ENCODE measurements at places on chromosomes 7 and 10.

DNA sequence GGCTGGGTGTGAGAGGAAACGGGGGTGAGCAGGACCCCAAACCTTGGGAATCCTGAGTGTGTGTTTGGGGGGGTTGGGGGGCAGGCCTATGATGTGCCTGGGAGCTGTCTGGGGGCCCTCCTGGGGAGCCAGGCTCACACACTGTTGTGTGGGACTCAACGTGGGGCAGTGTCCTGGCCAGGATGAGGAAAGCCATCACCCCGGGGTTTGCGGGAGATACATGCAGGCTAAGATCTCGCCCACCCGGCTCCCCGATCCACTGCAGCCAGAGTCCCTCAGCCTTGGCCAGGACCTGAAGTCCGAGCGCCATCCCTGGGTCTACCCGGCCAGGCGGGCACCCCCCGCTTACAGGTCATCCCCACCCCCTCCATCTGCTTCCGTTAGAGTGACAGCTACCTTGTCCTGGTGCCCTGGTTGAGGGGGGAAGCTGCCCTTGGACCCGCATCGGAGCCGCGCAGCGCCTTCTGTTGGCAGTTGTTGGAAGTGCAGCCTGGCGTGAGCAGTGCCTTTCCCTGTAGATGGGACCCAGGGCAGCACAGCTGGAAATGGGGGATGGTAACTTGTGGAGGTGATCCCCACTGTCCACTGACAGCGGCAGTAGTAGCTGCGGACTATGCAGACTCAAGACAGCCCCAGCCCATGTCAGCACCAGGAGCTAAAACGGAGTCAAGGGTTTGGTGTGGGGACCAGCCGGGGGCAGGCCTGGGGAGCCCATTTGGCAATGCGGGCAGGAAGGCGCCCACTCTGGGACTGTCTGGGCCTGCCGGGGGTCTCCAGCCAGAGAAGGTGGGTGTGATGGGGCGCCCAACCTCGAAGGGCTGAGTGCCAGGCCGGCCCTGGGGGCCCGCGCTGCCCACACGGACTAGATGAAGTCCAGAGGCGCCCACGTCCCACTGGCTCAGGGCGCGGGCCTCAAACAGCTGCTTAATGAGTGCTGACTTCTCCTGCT is 885.6 kb upstream of the ZNF722 start:
- no peak for DNase-seq

- DNase-seq: no peak
These were observed 107.1 kb downstream of the TEX36 start for GRCh38 chr10:125575843-125576242.

- DNase-seq: no peak
These were observed 2.8 kb downstream of the TSC22D4 start for GRCh38 chr7:100476101-100476780.

GRCh38 chr7:15104411-15105092 is 202.0 kb upstream of the DGKB start:
- DNase-seq: no peak

DNA sequence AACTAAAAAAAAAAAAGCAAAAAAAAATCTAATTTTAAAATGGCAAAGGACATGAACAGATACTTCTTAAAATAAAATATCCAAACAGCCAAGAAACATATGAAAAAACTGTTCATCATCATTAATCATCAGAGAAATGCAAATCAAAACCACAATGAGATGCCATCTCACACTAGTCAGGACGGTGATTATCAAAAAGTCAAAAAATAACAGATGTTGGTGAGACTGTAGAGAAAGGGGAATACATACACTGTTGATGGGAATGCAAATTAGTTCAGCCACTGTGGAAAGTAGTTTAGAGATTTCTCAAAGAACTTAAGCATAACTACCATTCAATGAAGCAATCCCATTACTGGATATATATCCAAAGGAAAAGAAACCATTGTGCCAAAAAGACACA is 30.2 kb downstream of the COBL start:
- DNase-seq: no peak

DNA sequence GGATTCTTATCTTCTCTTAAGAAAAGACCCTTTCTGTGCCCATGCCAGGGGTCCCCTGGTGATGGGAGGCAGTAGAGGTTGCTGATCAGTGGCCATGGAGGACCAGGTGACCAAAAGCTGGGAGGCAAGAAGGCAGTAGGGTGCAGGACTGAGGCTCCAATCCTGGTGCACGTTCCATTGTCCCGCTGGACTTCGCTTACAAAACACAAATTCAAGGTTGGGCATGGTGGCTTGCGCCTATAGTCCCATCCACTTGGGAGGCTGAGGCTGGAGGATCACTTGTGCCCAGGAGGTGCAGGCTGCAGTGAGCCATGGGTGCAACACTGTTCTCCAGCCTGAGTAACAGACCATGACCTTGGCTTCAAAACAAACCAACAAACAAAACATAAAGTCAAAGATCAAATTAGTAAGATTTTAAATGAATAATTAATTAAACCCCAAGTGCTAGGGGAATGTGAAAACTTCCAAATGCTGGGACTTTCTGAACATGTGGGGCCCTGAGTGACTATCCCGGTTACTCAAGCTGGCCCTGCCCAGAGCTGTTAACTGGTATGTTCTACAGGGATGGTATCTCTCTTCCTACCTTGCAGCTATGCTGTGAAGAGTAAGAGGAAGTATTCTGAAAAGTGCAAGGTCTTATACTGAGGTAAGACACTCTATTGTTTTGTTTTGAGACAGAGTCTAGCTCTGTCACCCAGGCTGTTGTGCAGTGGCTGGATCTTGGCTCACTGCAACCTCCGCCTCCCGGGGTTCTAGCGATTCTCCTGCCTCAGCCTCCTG is 97.6 kb downstream of the LYZL2 start:
- DNase-seq: no peak

GRCh38 chr7:106914018-106914607 is 49.0 kb downstream of the PIK3CG start:
- DNase-seq: peak; percentile 1

DNA sequence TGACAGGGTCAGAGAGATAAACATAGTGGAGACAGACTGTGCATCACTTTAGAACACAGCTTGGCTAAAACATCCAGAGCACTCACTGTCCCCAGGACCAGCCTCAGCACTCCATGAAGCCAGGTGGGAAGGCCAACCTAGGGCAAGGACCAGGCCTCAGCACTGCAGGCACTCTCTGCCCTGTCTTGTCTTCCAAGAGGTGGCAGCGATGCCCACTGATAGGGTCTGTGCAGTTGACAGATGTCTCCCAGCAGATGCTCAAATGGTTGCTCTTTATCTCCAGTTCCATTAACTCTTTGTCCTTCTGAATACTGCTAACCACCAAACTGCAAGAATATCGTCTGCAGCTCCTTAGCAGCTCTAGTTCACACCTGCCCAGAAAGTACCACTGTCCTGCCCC is 9.1 kb downstream of the DDX56 start:
- no peak for DNase-seq

- peak; percentile 84 for DNase-seq
These were observed 4.8 kb downstream of the OR2A14 start for GRCh38 chr7:144127714-144128334.

DNA sequence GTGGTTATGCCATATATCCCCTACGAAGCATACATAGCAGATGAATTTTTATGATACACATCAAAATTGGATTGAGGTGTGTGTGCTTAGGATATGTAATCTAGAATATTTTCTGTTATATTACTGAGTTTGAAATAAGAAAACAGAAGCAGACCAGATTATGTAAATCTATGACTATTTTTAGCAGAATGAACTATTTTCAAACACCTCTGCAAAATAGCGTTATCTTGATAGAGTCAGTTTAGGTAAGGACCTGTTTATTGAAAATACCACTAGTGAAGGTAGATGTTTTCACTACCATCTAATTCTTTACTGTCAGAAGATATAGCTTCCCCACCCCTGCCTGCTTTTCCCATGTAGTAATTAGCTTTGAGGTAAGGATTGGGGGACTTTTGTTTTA is 9.1 kb downstream of the LANCL2 start:
- no peak for DNase-seq

- DNase-seq: no peak
These were observed 105.4 kb downstream of the GRM3 start for GRCh38 chr7:86748843-86749719.

- no peak for DNase-seq
These were observed 25.7 kb downstream of the ELN start for GRCh38 chr7:74053589-74054186.

DNA sequence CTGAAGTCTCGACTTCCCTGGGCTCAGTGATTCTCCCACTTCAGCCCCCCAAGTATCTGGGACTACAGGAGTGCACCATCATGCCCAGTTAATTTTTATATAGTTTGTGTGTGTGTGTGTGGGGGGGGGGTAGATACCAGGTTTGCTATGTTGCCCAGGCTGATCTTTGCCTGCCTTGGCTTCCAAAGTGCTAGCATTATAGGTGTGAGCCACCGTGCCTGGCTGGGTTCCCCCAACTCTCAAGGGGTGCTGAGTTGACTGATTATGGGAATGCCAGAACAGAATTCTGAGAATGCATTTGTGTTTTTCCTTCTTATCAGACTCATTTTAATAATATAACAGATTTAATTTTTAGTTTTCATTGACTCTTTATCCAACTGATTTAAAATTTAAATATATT is 19.5 kb downstream of the RPA3 start:
- no peak for DNase-seq

GRCh38 chr10:126092366-126093215 is 196.2 kb downstream of the FANK1 start:
- DNase-seq: peak; percentile 38

DNA sequence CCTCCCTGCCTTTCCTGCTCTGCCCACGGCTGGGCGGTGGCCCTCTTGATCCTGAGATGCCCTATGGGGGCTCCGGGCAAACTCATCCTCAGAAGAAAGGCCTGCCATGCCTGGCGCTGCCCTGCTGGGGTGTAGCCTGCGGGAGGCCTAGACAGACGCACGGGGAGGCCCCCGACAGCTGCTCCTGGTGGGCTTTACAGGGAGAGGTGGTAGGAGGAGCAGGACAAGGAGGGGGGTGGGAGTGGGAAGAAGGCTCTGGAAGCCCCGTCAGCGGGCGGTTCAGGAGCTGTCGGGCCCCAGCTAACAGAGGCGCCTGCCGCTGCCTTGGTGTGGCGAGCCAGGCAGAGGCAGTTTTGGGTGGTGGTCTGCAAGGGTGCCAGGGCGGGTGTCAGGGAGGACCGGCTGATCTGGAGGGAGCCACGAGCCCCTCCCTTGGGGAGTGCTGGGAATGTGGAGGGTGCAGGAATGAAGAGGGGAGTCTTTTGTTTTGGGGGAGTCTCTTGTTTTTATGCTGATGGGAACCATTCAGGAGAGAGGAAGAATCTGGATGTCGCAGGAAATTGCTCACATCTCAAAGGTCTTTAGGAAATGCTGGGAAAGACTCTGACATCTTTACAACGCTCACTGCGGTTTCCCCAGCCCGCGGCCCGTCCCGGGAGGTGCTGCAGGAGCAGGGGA is 63.5 kb downstream of the CFAP46 start:
- DNase-seq: no peak

- no peak for DNase-seq
These were observed 201.5 kb downstream of the PRPF18 start for GRCh38 chr10:13788320-13788600.

GRCh38 chr10:6274484-6274883 is 71.8 kb downstream of the PFKFB3 start:
- DNase-seq: no peak

- no peak for DNase-seq
These were observed 38.3 kb upstream of the PTPN12 start for GRCh38 chr7:77498659-77499379.

DNA sequence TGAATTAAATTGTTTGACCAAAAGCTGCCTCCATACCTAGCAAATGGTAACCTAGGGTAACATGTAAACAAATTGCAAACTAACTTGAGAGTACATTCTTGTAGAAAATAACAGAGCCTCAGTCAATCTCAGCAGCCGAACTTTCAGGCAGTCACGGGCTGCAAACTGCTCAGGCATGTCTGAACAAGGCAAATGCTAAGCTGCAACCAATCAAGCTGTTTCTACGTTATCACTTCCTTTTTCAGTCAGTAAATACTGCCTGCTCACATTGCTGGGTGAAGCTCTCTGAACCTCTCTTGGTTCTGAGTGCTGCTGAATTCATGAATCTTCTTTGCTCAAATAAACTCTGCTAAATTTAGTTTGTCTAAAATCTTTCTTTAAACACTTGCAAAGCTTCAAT is 1212.4 kb downstream of the SORCS1 start:
- peak; percentile 74 for DNase-seq

DNA sequence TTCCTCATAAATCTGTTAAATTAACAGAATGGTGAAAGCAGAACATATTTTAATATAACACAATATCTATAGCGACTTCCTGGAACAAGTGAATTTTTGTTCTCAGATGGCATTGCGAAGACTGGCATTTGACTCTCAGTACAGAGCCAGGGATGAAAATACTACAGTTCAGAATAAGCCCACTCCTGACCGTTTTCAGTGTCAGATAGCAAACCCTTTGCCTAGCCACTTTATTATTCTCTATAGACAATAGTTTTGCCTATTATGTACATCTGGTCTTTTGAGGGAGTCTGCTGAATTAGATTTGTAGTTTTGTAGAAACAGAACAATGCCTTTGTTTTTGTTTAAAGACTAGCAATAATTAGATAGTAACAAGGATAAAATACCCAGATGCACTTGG is 2.3 kb downstream of the MINPP1 start:
- DNase-seq: no peak

DNA sequence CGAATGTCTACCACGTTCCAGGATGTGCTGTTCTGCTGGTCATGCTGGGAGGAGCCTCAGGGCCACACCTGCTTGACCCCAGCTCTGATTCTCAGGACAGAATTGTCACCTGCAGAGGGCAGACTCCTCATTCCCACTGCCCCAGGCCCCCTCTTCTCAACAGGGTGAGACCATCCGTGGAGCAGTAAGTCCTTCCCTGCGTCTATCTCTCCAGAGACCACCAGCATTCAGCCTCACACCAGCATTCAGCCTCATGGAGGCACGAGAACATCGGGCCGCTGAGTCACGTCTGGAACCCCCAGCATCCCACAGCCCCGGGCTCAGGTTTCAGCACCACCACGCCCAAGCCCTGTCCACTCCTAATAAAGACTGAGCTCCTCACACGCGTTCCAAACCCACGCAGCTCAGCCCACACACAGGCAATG is 273.4 kb downstream of the DIP2C start:
- peak; percentile 8 for DNase-seq

- peak; percentile 90 for DNase-seq
These were observed 3.8 kb downstream of the GRK5 start for GRCh38 chr10:119211176-119211575.

DNA sequence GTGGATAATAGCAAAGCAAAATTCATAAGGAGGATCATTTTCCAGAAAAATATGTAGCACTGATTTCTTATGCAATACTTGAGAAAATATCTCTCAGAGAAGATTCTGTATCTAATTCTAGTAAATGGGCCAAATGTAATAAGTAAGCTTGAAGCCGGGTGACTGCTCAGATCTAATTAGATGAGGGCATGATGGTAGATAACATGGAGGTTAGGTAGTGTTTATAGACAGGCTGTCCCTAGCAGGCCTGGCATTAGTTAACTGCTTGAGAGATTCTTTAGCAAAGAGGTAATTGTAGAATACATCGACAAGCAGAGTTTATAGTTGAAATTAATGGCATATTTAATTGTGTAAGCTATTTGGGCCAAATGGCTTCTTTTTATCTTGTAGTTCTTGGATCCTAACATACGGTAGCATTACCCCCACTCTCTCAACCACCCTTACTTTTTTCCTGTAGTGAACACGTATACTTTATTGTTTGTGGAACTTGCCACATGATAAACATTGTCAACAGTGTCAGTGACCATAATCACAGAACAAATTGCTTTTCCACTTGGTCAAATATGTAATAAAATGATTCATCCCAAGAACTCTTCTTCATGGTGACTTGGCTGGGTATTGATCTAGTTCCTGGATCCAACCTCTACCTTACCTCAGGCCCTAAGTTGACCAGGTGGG is 343.1 kb downstream of the BBS9 start:
- DNase-seq: no peak
